Substantia nigra (tissue), 51 donors: ENCODE measurements at places on chromosomes 7 and 10.

GRCh38 chr10:22022257-22023032 lies 18.9 kb upstream of the DNAJC1 start:
- DNase-seq: no peak

GRCh38 chr7:127251036-127251464 lies 1.7 kb downstream of the GRM8 start:
- DNase-seq: no peak

DNA sequence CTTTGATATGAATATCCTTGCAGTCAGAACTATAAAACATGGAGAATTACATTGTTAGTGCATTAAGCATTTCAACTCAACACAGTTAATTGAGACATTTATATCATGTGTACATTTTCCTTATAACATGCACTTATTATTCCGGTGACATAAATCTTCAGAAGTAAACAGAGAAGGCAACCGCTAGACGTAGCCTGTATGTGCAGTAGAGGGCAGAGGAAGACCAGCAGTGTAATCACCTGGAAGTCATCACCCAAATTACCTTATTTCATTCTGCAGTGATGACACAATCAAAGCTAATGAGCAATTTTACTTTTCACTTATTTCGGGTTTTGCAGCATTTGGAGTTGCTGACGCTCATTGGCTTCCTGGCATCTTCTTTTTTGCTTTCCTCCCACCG lies 394.6 kb downstream of the SDK1 start:
- DNase-seq: no peak

GRCh38 chr7:6375348-6376101 lies 72.2 kb downstream of the DAGLB start:
- no peak for DNase-seq

DNA sequence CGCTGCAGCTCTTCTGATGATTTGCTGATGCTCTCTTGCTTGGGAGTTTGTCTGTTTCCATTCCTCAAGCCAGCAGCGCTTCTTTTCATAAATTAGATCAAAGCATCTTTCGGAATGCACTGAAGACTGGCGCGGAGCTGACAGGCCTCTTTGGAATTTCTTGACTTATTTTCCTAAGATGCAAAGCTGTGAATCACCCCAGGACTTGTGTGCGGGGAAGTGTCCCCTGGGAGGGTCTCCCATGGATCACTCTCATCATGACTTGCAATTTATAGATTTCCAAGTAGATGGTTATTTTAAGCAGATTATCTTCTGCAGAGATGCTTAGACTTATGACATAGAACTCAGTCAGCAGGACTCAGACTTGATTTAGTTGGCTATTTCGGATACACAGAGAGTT lies 467.2 kb downstream of the TCERG1L start:
- DNase-seq: no peak
